ENCODE measurements at places on chromosomes 2 and 18. TPM values are rescaled to one million over a fixed set of nuclear protein-coding genes. Genes with fewer than 3 reads are reported as not detected.

DNA sequence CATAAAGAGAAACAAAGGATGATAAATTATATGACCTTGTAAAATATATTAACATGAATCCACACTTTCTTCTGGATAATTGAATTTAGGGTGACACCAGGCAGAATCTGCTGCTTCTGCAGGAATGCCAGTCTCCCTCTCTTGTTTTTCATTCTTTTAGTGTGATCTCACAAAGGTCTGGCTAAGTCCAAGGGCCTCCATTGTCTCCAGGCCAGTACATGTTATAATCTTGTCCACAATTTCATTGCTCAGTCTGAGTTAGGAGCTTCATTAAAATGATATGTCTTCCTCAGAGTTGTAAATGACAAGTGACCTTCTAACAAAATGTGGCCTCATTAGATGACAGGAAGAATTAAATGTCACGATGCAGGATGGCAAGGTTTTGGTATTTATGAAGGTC, 110.2 kb downstream of the APOB start:
- DNase-seq, result no peak
- H3K4me1 ChIP-seq, result no peaks in the 10 kb centered on the region
- no peaks in the 10 kb centered on the region for H3K36me3 ChIP-seq
- no peak overlapping the region for H3K27ac ChIP-seq

DNA sequence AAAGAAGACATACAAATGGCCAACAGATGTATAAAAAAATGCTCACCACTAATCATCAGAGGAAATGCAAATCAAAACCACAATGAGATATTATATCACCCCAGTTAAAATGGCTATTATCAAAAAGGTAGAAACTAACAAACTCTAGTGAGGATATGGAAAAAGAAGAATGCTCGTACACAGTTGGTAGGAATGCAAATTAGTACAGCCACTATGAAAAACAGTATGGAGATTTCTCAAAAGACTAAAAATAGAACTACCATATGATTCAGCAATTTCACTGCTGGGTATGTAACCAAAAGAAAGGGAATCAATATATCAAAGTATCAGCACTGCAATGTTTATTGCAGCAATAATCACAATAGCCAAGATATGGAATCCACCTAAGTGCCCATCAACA, 519.3 kb upstream of the HNMT start:
- no peaks in the 10 kb centered on the region for H3K36me3 ChIP-seq
- H3K27me3 ChIP-seq, result no peaks in the 10 kb centered on the region
- H3K4me1 ChIP-seq, result no peaks in the 10 kb centered on the region
- no peak for DNase-seq

- H3K4me3 ChIP-seq, result no peak overlapping the region
- H3K27ac ChIP-seq, result no peak overlapping the region
- no peaks in the 10 kb centered on the region for H3K27me3 ChIP-seq
- H3K4me1 ChIP-seq, result peaks cover 21% of the 10 kb centered on the region
- DNase-seq, result no peak
Observed at GRCh38 chr18:48698707-48699106, 159.9 kb downstream of the CTIF start.

- H3K36me3 ChIP-seq, result no peaks in the 10 kb centered on the region
- DNase-seq, result no peak
- no peaks in the 10 kb centered on the region for H3K27me3 ChIP-seq
- no peak overlapping the region for H3K4me3 ChIP-seq
Observed at GRCh38 chr2:73162856-73163391, 39.5 kb upstream of the NOTO start.

DNA sequence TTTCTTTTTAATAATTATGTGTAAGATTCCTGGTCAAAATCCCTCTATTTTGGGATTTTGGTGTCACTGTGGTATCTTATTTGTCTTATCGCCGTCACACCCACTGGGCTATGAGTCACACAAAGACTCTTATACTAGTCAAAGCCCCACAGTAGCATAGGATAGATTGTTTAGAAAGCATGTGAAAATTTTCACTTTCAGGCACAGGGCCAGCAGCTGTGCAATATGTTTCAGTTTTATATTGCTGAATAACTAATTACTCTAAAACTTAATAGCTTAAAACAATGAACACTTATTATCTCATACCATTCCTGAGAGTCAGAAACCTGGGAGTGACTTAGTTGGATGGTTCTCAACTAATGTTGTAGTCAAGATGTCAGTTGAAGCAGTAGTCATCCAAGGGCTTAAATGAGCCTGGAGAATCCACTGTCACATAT, 24.0 kb downstream of the CFAP210 start:
- no peak overlapping the region for H3K4me3 ChIP-seq
- H3K4me1 ChIP-seq, result no peaks in the 10 kb centered on the region
- no peaks in the 10 kb centered on the region for H3K27me3 ChIP-seq

DNA sequence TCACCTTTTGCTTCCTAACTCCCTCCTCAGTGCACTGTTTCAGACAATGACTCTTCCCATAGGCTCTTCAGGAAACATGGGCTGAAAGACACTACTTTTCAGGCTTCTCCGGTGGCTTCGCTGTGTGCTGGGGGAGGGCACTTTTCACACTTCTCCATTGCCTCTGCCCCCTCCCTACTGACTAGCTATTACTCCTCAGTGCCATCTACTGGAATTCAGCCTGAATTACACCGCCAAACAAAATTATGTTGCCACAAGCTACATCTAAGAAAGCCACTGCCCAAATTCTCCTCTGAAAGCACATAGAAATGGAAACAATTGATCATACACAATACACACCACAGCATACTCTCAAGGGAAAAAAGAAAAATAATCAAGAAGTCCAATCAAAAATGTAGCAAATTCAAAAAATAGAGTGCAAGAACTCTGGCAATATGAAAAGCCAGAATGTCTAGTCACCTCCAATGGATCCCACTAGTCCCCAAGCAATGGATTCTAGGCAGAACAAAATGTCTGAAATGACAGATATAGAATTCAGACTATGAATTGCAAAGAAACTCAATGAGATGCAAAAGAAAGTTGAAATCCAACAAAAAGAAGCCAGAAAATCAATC, 1139.4 kb upstream of the GYPC start:
- H3K4me1 ChIP-seq, result no peaks in the 10 kb centered on the region
- H3K27me3 ChIP-seq, result no peaks in the 10 kb centered on the region
- no peaks in the 10 kb centered on the region for H3K36me3 ChIP-seq
- DNase-seq, result no peak
- no peak overlapping the region for H3K4me3 ChIP-seq

DNA sequence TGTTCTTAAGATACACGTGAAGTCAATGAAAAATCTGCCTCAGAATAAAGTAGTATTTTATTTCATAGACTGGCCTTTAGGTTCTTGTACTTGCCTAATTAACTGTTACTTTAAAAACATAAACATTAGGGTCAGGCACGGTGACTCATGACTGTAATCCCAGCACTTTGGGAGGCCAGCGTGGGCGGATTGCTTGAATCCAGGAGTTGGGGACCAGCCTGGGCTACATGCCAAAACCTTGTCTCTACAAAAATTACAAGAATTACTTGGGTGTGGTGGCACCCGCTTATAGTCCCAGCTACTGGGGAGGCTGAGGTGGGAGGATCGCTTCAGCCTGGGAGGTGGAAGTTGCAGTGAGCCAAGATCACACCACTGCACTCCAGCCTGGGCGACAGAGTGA, 16.0 kb upstream of the SNORC start:
- peaks cover 72% of the 10 kb centered on the region for H3K36me3 ChIP-seq
- peaks cover 45% of the 10 kb centered on the region for H3K4me1 ChIP-seq
- H3K4me3 ChIP-seq, result no peak overlapping the region
- no peak for DNase-seq

DNA sequence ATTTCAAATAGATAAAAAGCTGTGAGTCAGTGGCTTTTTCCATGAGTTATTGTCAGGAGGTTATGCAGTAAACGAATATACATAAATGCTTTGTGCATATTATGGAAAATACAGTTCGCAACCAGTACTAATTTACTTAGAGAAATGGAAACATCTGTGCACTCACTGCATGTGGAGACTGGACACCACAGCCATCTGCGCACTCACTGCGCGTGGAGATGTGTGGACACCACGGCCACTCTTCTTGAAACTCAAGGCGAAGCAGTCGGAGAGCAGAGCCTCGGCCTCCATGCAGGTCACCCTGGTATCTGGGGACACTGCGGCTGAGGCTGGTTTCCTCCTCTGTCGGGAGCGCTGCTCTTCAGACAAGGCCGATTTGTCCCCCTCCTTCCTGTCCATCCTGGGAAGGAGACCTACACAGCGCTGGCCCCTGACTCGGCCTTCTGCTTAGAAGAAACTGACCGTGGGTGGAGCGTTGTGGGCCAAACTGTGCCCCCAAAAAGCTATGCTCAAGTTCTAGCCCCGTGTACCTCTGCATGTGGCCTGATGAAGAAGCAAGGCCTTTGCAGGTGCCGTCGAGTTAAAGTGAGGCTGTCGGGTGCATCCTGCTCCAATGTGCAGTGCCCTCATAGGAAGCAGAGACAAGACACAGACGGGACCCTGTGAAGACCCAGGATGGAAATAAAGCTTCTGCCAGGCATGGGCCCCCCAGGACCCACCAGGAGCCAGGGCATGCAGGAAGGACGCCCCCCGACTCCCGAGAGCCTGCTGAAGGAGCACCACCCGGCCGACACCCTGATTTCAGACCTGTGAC, 88.0 kb downstream of the TPO start:
- H3K4me3 ChIP-seq, result no peak overlapping the region
- no peak for DNase-seq
- H3K27ac ChIP-seq, result no peak overlapping the region
- no peaks in the 10 kb centered on the region for H3K4me1 ChIP-seq

DNA sequence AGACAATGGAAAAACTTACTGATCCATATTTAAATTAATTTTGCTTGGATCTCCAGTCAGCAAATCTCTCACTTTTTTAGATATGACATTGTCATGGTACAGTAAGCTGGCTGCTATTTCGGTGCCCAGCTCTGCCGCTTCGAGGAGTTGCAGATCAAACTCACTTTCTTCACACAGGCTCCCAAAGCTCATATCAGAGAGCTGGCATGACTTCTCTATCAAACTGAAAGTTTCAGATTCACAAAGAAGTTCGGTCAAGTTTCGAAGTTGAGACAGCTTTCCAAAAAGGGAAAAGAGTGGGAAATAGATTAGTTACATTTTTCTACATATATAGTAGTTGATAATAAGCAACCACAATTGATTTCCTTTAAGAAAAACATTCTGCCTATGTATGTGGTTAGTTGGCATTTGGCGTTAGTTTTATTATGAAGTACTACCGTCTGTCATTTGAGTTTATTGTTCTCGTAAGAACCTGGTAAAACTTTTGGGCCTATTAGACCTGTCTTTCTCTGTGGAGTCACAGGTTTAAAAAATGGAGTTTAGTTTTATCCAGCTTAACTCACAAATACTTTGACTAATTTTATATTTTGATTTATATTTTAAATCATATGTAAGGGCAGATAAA, 118.8 kb downstream of the ABCA12 start:
- H3K4me3 ChIP-seq, result no peak overlapping the region
- no peak overlapping the region for H3K27ac ChIP-seq
- no peaks in the 10 kb centered on the region for H3K27me3 ChIP-seq
- no peaks in the 10 kb centered on the region for H3K4me1 ChIP-seq
- no peak for DNase-seq
- no peaks in the 10 kb centered on the region for H3K36me3 ChIP-seq

- H3K4me3 ChIP-seq, result peak overlapping the region; percentile 92
- DNase-seq, result no peak
- no peaks in the 10 kb centered on the region for H3K27me3 ChIP-seq
- H3K27ac ChIP-seq, result peak overlapping the region; percentile 91
Observed at GRCh38 chr2:195658541-195658890, 1.5 kb downstream of the SLC39A10 start.

- H3K4me1 ChIP-seq, result no peaks in the 10 kb centered on the region
- no peak overlapping the region for H3K4me3 ChIP-seq
- DNase-seq, result no peak
- no peak overlapping the region for H3K27ac ChIP-seq
- H3K36me3 ChIP-seq, result no peaks in the 10 kb centered on the region
- no peaks in the 10 kb centered on the region for H3K27me3 ChIP-seq
Observed at GRCh38 chr2:18356676-18357075, 203.8 kb downstream of the RDH14 start.

DNA sequence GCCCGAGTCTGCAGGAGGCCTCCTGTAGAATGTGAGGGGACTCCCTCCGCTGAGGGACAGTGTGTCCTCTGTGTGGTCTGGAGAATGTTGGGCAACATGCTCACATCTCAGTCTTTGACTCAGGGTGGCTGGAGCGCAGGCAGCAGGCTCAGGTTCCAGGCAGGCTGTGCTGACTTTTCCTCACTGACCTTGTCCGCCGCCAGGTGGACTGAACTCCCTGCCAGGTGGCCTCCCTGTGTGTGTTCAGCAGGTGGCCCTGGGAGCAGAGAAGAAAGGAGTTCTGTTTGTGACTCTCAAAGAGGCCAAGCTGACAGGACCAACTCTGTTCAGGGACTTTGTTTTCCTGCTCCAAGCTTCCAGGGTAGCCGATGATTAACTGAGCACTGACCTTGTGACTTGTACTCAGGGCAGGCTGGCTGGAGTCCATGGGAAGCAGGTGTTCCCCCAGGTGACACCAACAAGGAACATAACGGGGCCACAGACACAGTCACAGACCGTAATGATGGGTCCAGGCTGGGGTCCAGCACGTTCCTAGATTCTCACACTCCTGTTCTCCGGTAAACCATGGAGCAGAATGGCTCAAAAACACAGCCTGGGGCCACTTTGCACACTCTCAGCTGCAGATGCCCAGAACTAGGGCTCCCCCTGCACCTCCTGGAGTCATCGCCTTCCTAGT, 439.8 kb downstream of the RNF144A start:
- no peak overlapping the region for H3K4me3 ChIP-seq
- no peak overlapping the region for H3K27ac ChIP-seq
- no peaks in the 10 kb centered on the region for H3K36me3 ChIP-seq
- no peak for DNase-seq
- no peaks in the 10 kb centered on the region for H3K4me1 ChIP-seq
- no peaks in the 10 kb centered on the region for H3K27me3 ChIP-seq

DNA sequence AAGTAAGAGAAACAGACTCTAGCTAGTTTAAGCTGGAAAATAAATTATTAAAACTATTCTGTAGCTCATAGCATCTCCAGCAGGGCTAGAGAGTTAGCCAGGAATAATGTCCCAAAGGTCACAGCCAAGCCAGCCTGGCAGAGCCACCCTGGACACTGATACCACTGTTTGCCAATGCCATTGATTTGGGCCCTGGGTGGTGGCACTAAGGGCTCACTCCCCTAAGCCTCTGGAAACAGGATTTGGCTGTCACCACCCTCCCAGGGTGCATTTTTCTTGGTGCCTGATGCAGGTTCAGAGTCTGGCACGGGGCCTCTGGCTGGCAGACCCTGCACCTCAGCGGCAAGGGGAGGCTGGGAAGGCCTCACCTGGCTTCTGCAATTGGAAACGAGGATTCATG, 7.1 kb downstream of the SH2D6 start:
- no peak overlapping the region for H3K4me3 ChIP-seq
- H3K4me1 ChIP-seq, result no peaks in the 10 kb centered on the region
- no peak overlapping the region for H3K27ac ChIP-seq
- no peaks in the 10 kb centered on the region for H3K36me3 ChIP-seq
- no peaks in the 10 kb centered on the region for H3K27me3 ChIP-seq

GRCh38 chr2:57402755-57403154, 643.9 kb upstream of the VRK2 start:
- H3K27me3 ChIP-seq, result no peaks in the 10 kb centered on the region
- no peak overlapping the region for H3K4me3 ChIP-seq
- H3K36me3 ChIP-seq, result no peaks in the 10 kb centered on the region
- DNase-seq, result no peak

GRCh38 chr2:177165721-177166711, 46.6 kb upstream of the HNRNPA3 start:
- H3K27ac ChIP-seq, result peak overlapping the region; percentile 76
- no peak for DNase-seq
- H3K4me1 ChIP-seq, result peaks cover 24% of the 10 kb centered on the region
- H3K4me3 ChIP-seq, result peak overlapping the region; percentile 69
- no peaks in the 10 kb centered on the region for H3K27me3 ChIP-seq

The HNMT gene
- total RNA-seq, result 7.3 TPM

The LOXHD1 gene
- 0.12 TPM for total RNA-seq

The APCDD1 gene
- total RNA-seq, result 1.4 TPM

The NT5DC4 gene
- total RNA-seq, result not detected

The LRP1B gene
- 0.78 TPM for total RNA-seq

The TWIST2 gene
- 0.58 TPM for total RNA-seq

The MYCN gene
- total RNA-seq, result 0.36 TPM

The ZNF521 gene
- total RNA-seq, result 4.2 TPM

All from psoas muscle (tissue), 8 donors.